ENCODE measurements at places on chromosomes 3 and 15.
A peak's percentile ranks its signal among the peaks of the same experiment; 100 is the strongest.

DNA sequence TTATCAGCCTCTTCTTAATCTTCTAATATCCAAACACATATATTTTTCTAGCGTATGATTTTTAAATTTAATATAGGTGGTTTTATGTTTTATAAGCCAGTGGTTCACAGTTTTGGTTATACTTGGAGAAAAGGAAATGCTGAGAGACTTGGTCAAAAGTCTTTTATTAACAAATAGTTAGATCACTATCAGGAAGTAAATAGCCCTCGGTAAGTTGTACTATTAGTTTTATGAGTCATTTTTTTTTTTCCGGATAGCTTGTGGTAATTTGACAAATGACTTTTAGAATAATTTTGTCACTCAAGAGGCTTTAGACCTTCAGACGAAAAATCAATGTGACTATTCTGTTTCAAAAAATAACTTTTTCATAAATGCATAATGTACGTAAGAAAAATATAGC is 232.2 kb upstream of the ROBO1 start:
- no peak for DNase-seq

GRCh38 chr3:188305220-188305619 is 151.3 kb downstream of the LPP start:
- no peak for DNase-seq

GRCh38 chr3:10017636-10018292 is 8.5 kb upstream of the FANCD2 start:
- DNase-seq, result no peak

- DNase-seq, result no peak
These were observed 138.4 kb upstream of the KCNMB2 start for GRCh38 chr3:178397836-178398235.

DNA sequence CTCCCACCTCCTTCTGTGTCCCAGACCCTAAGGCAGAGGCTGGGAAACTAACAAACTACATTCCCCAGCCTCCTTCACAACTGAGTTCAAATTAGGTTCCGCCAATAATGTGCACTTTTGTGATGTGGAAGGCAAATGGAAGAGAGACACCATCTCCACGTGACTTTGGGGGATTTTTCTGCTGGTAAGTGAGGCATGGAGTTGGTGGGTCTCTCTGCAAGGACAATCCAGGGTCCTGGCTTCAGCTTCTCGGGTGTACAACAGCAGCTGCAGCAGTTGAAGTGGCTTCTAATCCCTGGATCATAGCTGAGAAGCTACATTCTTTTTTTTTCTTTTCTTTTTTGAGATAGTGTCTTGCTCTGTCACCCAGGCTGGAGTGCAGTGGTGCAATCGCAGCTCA is 58.9 kb upstream of the GATA2 start:
- DNase-seq, result no peak

GRCh38 chr3:149415484-149415883 is 38.0 kb upstream of the TM4SF1 start:
- DNase-seq, result no peak

DNA sequence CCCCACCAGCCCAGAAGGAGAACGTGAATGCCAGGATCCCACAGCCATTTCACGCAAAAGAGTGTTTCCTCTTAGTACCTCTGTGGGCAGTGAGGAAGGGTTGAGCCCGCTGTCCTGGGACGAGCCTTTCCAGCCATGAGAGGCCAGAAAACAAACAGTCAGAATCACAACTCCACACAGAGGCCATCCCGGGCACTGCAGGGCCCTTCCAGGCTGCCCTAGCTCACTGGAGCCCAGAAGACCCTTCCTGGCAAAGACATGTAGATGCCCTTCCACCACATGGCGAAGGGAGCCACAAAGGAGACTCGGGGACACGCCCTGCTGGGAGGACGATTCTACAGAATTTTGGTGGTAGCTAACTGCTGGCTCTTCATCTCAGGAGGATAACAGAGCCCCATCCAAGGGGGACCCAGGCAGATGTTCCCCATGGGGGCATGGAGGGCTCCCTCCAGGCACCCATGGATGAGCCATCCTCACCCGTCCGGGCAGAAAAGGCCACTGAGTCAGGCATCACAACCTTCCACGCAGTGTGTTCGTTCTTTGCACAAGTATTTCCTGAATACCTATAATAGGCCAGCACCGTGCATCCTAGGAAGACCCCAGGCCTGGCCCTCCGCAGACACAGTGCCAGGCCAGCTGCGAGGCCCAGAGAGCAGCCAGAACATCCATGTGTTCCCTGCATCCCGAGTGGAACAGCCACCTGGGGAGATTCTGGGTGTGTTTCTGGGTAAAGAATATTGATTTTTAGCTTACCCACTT is 47.2 kb downstream of the SLC12A8 start:
- peak; percentile 54 for DNase-seq
